NCI-H187 treated with DMSO at 0.1 percent for 48 hours (cell line): ENCODE measurements at places on chromosomes 2 and 18.

GRCh38 chr2:55311444-55311870 is 42.4 kb upstream of the MTIF2 start:
- DNase-seq: no peak

GRCh38 chr2:239471011-239471792 is 70.4 kb upstream of the HDAC4 start:
- no peak for DNase-seq

GRCh38 chr2:3954261-3954660 is 250.9 kb downstream of the DCDC2C start:
- DNase-seq: no peak

- no peak for DNase-seq
Measured at GRCh38 chr2:55422876-55423665, 3.4 kb upstream of the CCDC88A start.

DNA sequence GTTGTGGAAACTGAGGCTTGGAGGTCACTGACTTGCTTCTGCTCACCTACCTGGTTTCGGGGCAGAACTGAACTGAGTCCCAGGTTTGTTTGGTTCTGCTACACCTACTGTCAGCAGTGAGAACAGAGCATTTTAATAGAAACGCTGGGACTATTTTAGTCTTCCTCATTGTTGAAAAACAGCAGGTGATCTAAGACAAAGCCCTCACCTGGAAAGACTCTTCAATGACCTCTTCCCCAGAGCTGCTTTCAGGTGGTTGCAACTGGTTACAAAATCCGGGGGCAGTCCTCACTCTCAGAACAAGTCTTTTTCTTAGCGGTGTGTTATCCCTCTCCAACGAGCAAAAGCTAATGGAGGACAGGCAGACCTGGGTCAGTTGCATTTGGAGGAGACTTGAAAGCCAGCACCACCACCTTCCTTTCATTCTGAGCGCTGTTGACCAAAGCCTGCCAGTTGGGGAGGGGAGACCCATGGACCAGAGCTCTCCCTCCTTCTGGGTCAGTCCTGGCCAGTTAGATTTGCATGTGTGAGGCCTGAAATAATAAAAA is 217.0 kb downstream of the NCK2 start:
- peak; percentile 15 for DNase-seq

DNA sequence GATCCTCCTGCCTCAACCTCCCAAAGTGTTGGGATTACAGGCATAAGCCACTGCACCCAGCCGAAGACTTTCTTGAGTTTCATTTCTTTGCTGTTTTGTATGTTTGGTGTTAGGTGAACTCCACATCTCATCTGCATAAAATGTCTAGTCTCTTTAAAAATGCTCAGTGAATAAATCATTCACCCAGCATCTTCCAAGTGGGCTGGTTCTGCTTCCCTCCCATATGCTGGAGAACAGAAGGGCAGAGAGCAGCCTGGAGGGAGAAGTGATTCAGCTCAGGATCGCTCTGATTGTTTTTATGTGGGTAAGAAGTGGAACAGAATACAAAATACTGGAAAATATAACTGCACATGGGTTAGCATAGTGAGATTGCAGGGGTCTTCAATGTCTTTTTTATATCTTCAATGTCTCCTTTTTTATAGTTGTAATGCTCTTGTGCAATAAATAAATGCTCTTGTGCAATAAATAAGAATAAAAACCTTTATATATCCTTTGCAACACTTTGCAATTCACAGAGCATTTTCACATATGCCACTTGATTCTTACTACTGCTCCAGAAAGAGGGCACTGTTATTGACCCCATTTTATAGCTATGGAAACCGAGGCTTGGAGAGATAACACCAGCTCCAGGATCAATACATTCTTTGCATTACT is 253.0 kb upstream of the NCKAP5 start:
- no peak for DNase-seq

- DNase-seq: no peak
Measured at GRCh38 chr2:105746177-105747080, 1.7 kb downstream of the NCK2 start.

DNA sequence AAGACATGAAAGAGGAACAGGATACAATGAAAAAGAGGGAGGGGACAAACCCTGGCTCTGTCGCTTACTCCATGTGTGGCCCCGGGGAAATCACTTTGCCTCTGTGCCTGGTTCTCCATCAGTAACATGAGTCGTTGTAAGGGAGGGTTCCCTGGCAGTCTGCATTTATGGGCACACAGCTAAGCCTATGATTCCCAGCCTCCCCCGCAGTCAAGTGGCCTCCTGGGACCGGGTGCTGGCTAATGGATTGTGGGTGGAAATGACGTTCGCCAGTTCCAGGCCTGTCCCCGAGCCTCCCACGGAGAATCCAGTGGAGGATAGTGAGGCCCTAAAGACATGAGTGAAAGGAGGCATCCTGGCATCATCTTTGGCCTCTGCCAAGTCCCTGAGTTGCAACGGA is 42.7 kb downstream of the SFXN5 start:
- DNase-seq: no peak

DNA sequence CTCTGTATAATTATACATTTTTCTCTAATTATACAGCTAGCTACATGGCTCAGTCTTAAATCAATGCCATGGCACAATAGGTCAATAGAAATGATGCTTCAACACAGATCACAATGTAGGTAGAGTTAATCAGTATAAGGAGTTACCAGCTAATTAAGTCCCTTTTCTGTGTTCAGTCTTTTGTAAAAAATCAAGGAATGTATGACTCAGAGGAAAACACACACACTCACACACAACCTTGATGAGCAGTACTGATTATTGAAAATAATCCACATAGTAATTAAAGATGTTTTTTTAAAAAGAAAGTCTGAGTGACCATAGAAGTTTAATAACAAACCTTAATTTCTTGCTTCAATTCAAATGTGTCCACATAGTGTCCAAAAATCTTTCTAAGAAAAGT is 691.3 kb downstream of the LRP1B start:
- DNase-seq: no peak

- DNase-seq: no peak
Measured at GRCh38 chr2:136116813-136117390, 1.0 kb downstream of the CXCR4 start.

- DNase-seq: no peak
Measured at GRCh38 chr2:177106212-177106611, 106.4 kb upstream of the HNRNPA3 start.

GRCh38 chr2:128876986-128877983 is 558.6 kb upstream of the HS6ST1 start:
- DNase-seq: no peak

- DNase-seq: no peak
Measured at GRCh38 chr2:129144082-129144791, 825.6 kb upstream of the HS6ST1 start.

DNA sequence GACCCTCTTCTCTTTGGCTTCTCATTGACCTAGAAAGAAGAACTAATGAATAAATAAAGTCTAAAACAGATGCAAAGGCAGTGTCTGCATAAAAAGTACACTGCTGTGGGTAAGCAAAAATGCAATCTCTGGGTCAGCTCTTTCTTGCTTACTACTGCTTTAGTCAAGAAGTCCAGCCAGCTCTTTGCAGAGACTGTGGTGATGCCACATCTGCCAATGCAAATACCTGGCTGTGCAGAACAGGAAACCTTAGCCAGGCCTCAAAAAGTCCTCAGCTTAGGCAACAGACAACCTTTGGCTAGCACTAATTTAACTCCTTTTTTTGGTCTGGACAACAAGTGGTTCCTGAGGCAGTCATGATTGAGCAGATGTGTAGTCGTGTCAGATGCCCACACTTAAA is 73.6 kb upstream of the RND3 start:
- no peak for DNase-seq

DNA sequence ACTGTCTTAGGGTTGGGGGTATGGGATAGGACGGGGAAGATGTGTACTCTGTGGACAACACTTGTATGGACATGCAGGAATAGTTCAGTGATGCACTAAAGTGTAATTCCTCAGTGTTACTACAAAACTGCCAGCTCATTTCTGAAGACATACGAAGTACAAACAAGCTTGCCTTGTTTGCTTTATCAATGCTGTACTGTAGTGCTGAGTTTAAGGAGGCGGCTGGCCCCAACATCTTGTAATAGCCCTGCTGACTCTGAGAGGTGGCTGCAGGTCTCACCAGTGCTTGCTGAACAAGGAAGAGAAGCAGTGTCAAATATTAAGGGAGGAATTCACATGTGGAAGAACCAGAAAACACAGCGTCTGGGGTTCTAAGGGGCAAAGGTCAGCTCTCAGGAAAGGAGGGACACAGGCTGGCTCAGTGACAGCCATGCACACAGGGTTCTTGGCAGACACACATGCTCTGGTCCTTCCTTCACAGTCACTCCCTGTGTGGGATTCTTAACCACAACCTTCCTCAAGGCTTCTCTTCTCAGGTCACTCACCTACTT is 39.8 kb upstream of the EVA1A start:
- no peak for DNase-seq

DNA sequence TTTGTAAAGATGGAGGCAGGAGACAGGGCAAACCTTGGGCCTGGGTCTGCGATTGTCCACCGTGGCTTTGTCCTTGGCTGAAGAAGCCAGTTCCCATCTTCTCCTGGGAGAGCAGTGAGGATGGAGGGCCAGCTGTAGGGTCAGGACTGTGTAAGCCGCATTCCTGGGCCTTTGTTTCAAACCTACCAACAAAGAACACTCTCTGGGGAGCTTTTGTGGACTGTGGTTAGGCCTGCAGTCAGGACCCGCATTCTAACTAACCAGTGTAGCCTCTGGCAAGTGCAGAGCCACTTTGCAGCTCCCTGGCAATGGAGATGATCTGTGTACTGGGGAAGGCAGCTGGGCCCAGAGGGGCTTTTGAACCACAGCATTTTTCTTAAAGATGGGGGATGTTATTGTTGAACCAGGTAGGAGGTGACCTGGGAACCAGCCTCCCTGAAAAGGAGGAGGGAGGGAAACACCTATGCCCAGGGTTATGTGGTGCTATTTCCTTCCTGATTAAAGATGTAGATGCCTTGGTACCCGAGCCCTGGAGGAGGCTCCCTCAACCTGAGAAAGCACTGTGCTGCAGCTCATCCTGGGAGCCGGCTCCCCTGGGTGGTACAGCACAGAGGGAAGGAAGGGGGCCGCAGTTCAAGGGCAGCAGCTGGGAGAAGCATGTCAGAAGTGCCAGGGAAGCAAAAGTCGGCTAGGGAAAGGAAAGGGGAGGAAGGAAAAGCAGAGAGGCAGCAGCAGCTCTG is 12.7 kb upstream of the SMAD4 start:
- no peak for DNase-seq

- DNase-seq: no peak
Measured at GRCh38 chr2:132478461-132479105, 62.0 kb downstream of the GPR39 start.

- DNase-seq: no peak
Measured at GRCh38 chr2:195810340-195811098, 153.5 kb downstream of the SLC39A10 start.

DNA sequence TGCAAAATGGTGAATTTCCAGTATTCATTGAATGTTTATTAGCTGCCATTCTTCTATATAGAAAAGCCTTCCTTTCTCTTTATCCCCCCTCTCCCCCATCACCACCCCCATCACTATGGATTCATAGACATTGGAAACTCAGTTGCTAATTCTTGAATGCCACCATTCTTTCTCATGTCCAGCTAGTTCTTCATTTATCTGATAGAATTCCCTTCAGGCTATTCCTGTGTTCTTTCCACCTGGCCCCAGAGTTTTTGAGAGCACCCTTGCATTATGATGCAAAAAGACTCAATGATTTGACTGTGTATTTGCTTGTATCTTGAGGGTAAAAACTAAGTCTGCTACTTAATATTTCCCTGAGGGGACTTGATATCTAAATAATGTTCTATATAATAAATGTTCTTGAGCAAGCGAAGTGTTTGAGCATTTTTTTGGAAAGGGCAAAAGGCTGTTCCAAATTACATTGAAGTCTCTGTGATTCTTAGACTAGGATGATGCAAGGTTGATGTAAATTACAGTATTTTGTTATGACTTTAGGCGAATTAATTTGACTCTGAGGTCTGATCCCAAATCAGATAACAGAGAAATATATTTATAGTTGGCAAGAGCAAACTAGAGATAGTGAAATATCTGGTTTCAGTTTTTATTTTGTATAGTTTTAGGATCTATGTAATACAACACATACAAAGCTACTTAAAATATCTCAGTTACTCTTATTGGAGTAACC is 18.8 kb upstream of the SOS1 start:
- DNase-seq: no peak

DNA sequence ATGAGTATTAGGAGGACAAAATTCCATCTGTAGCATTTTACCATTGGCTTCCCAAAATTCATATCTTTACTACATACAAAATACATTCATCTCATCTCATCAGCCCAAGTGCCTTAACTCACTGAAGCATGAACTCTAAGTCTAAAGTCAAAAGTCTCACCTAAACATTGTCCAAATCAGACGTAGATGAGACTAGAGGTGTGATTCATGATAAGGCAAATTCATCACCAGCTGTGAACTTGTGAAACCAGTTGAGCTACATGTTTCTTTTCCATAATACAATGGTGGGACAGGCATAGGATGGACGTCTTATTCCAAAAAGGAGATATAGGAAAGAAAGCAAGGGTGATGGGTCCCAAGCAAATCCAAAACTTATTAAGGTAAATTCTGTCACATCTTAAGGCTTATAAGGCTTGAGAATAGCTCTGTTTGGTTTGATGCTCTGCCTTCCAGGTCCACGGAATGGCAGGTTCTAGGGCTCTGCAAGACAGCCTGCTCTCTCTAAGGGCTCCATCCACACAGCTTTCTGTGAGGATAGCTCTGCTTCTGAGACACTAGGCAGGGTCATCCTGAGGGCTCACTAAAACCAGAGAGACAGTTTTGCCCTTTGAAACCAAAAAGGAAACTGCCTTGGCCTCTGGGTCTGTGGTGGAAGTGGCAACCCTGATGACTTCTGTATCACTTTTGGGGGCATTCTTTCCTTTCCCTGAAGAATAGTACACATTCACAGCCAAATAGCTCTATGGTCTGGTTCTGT is 9.6 kb downstream of the IFIH1 start:
- no peak for DNase-seq

DNA sequence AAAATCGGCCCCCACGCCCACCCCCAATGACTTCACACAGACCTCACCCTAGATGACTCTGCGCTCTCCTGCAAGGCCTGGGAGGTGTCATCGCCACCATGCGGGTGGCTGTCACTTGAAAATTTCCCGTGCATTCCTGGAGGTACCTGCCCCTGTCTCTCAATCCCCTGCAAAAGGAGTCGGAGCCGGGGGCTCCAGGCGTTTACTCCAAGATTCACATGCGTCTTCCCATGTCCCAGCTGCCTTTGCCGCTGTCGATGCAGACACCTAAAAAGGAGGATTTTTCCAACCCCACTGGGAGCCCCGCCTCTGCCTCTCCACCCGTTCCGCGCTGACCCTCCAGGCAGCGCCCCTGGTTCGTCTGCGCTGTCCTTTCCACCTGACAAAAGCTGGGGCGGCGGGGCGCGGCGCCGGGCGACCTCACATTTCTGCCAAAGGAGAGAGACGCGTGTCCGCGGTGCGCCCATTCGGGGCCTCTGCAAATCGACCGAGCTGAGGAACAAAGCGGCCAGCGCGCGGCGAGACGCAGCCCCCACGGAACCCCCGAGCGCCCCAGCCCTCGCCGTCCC is 667 bp downstream of the REEP1 start:
- no peak for DNase-seq
